ENCODE measurements at places on chromosomes 11 and 22.

DNA sequence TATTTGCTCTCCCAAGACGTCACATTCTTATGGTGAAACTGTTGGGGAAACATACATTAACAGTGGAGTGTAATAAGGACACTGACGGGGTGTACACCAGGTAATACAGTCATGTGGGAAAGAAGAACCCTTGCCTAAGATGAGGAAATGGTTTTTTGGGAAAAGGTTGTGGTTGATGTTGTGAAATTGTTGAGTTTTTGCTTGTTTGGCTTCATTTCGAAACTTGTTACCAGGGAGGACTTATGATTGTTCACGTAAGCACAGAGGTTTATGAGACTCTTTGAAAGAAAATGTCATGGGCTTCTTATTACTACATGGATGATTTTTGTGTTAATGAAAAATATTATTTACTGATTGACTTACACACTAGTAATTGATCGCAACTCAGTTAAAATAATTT is 16.8 kb downstream of the ANO3 start:
- DNase-seq: no peak

DNA sequence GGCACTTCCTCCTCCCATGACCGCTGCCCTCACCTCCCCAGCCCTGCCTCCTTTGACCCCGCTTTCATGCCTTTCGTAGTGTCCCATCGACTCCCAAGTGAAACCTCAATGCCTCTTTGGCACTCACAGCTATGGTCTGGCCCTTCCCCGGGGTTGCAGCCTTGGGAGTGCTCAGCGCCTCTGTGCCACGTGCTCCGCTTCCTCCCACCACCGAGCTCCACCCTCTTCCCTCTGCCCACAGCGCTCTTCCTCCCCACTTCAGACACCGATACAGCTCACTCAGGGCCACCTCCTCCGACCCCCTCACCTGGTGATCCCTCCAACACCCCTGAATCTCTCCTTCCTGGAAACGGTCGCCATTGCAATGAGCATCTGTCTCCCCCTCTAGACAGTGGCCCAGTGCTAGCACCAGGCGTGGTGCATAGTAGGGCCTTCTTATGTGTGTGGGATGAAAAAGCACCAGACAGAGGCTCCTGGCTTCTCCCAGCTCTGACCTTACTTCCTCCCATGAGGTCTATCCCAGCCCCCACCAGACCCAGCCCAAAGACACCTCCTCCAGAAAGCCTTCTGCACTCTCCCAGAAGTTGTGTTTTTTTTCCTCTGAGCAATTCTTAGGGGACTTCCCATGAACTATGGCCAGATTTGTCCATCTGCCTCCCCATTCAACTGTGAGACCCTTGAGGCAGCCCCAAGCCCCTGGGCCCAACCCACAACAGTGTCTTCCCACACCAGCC is 16.4 kb upstream of the SCGB1A1 start:
- DNase-seq: no peak

GRCh38 chr11:132073787-132074186 is 703.4 kb downstream of the NTM start:
- DNase-seq: no peak

DNA sequence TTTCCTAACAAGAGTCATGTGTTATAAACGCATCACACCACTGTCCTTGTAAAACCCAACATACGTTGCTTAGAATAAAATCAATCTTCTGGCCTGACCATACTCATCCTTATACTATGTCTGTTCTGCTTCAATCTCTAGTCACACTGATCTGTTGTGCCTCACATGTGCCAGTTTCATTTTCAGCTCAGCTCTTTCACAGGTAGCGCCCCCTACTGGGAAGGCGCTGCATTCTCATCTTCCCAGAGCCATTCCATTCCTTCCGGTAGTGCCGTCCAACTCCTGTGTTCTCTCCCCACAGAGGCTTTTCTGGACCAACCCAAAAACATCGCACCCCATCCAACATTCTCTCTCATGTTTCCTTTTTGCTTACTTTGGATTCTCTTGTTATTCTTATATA is 22.2 kb downstream of the CASP5 start:
- no peak for DNase-seq

GRCh38 chr22:45547731-45548130 is 45.0 kb downstream of the FBLN1 start:
- DNase-seq: no peak

DNA sequence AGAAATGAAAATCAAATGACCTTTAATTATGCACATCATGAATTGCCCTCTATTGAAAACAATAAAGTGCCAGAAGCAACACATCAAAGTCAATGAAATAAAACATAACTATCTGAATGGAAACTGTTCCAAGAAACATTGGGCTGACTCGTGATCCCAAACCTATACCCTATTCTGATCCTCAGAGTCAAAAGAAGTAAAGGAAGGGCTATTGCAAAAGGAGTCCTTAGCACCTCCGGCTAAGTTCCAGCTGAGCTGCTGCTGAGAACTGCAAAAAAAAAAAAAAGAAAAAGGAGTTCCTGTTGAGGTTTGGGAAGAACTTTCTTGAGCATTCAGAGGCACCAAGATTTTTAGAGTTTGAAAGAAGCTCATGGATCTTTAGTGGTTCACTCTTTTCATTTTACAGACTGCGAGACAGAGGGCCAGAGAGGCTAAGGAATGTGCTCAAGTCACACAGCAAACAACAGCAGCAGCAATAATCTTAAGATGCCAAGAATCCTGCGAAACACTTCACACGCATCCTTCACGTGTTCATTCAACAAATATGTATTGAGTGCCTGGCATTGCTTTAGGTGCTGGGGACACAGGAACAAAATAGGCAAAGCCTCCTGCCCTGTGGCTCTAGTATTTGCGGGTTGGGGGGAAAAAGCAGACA is 841 bp upstream of the TMPRSS13 start:
- no peak for DNase-seq

GRCh38 chr22:50011447-50012210 is 936 bp downstream of the IL17REL start:
- DNase-seq: no peak

DNA sequence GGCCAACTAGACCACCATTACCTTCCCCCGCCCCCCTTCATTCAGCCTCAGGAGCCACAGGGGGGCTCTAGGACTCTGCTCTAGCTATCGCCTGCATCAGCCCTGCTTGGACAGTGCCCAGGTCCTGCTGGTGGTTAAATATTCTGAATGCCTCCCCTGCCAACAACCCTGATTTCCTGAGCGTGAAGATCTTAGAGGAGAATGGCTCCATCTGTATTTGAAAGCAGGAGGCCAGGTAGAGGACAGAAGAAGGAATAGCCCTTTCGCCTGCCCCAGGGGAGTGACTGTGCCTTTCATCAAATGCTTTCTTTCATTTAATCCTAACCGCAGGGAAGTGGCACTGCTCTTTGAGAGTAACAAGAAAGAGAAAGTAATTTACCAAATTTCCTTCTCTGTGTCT is 69.2 kb downstream of the ISX start:
- no peak for DNase-seq

DNA sequence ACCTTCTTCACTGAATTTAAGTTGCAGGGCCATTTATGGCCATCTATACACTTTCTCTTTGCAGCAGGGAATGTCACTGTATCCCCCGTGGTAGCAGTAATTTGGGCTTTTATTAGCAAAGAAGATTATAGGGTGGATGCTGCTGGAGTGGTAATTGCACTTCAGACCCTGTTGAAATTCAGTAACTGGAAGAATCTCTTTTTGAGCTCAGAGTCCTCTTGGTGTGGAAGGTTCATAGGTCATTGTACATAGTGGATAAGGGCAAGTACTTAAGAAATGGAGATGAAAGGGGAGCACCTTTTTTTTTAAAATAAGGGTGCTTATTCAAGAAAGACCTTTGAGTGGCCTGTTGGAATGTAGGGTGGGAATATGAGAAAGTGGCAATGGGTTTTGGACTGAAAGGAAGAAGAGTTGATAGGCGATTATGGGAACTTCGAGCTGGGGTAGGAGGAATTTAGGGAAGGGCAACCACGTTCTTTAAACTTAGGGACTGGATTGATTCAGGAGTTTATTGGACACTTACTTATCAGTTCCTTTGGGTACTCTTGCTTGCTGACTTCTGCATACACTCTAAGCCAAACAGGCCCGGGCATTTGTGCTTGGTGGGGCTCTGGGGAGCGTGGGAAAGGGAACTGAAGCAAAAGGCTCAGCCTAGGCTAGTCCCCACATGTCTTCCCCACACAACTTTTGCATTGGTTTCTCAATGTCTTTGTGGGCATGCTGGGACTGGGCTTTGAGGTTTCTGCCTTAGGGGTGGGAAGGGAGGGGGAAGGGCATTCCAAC is 26.5 kb downstream of the CTNND1 start:
- DNase-seq: no peak

DNA sequence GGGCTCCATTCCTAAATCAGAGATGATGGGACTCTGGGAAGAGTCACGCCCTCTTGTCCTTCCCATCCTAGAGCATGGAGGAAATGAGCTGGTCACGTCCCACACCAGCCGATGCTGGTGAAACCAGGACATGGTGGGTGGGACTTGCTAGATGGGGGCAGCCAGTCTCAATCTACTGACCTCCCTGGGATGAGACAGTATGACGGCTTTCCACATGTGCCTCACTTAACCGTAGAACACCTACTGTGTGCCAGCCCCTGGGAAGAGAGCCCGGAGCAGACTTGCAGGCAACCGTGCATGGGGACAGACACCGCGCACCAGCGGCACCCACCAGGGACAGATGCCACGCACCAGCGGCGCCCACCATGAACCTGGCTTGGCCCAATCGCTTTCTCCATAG is 3.8 kb downstream of the OSBPL5 start:
- no peak for DNase-seq

GRCh38 chr11:116403794-116404461 is 368.9 kb downstream of the BUD13 start:
- no peak for DNase-seq

DNA sequence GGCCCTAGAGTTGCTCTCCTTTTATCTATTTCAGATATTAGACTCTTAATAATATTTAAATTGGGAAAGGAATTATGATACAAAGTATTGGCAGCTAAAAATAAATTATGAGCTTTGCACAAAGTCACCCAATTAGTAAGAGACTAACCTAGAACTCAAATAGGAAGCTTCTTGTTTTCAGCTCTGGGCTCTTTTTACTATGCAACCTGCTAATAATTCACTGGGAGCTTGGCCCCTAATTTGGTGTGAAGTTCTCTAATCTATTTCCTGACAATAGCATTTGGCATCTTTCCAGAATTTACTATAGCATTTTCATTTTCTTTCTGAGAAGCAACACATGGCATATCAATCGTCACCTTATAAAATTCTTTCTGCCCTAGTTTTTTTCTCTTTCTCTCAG is 727.7 kb upstream of the ANO5 start:
- DNase-seq: no peak

DNA sequence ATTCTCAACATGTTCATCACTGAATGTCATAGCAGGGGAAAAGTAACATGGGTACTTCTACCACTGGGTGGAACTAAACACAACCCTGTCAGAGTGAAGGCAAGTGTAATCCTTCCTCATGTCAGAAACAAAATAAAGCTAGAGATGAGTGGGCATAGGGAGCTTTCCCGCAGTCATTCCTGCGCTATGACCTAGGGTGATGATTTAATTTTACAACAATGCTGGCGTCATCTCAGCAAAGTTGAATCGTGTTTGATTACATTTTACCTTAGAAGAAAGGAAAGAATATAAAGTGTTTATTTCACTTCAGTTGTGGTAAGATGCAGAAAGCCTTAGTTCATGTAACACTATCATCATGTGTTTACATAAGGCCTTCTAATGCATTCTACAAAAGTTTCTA is 355.6 kb downstream of the METTL15 start:
- DNase-seq: no peak

- DNase-seq: no peak
These were observed 42.0 kb downstream of the FEZ1 start for GRCh38 chr11:125454047-125454446.

GRCh38 chr11:59754859-59755700 is at the start of gene STX3:
STX3 (plus strand) TSS chr11:59755376; CDS start chr11:59755606, 230 bp downstream.
- DNase-seq: peak; percentile 18

GRCh38 chr22:29882716-29883044 is 294 bp upstream of the MTMR3 start:
- DNase-seq: no peak

- DNase-seq: no peak
These were observed 235.3 kb downstream of the CTTN start for GRCh38 chr11:70633610-70634009.
